IMR-90 (cell line): ENCODE measurements at places on chromosomes 3 and 15. TPM values are rescaled to one million over a fixed set of nuclear protein-coding genes. Genes with fewer than 3 reads are reported as not detected.
A peak's percentile ranks its signal among the peaks of the same experiment; 100 is the strongest.

- DNase-seq = no peak
Observed at GRCh38 chr3:42061025-42061712, 30.0 kb upstream of the TRAK1 start.

DNA sequence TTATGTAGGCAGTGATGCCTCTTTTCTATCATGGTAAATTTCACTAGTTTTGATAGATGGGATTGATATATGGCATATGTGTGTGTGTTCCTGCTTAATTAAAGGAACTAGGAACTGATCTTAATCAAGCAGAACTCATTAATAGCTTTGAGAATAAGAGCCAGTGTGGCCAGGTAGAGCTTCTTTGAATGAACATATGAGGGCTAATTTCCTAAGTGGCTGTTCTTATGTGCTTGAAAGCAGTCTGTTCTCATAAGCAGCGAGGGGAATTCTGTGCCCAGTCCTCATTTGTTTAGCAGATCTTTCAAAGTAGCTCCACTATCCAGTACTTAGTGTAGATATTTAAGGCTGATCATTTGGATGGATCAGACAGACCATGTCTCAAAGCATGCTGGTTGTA lies 164.2 kb downstream of the GABRG3 start:
- DNase-seq = no peak

GRCh38 chr15:80991421-80991820 lies 1.8 kb upstream of the MESD start:
- DNase-seq = peak; percentile 73

DNA sequence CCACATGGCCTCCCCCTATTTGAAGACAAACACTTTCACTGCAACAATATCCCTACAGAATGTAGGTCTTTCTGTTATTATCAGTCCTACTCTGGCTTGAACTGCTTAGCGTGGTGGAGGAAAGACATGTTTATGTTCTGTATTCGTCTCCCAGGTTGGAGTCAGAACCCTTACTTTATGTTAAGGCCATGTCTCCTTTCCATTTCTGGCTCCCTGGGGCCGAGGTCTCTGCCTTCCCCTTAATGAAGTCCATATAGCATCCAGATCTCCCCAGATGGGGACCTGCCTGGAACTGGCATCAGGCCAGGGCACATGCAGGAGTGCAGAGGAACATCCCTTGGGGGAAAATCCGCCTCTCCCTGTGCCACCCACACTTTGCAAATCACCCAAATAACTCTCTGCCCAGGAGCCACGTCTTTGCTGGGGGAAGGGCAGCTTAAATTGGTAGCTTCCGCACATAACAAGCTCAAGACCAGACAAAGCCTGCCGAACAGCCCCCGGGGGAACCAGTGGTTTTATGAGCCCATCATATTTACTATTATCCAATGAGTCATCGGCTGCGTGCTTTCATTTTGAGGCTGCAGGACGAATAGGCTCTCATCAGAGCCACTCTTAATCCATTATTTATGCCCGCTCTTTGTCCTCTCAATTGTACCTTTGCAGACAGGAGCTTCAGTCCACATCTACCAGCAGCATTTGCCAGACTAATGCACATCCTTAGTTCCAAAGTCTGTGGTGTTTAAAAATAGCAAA lies 237.0 kb downstream of the UACA start:
- DNase-seq = peak; percentile 31

GRCh38 chr3:126161309-126161708 lies 19.1 kb downstream of the ALDH1L1 start:
- no peak for DNase-seq

- DNase-seq = no peak
Observed at GRCh38 chr3:149850787-149851584, 38.0 kb downstream of the RNF13 start.

GRCh38 chr15:66287461-66288057 lies 5.8 kb upstream of the DIS3L start:
- peak; percentile 14 for DNase-seq

GRCh38 chr3:152885076-152885475 lies 50.1 kb downstream of the P2RY1 start:
- no peak for DNase-seq

GRCh38 chr3:169550284-169550683 lies 113.2 kb downstream of the MECOM start:
- no peak for DNase-seq

DNA sequence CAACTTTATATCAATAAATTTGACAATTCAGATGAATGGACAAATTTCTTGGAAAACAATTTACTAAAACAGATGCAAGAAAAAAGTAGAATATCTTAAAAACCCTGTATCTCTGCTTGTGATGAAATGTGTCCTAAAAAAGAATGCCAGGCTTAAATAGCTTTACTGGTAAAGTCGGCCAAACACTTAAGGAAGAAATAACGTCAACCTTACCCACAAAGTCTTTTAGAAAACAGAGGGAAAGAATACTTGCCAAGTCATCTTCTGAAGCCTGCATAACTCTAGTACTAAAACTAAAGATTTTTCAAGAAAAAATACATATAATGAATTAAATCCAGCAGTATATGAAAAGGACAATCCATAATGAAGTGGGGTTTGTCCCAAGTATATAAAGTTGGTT lies 111.1 kb downstream of the RASA2 start:
- DNase-seq = no peak

DNA sequence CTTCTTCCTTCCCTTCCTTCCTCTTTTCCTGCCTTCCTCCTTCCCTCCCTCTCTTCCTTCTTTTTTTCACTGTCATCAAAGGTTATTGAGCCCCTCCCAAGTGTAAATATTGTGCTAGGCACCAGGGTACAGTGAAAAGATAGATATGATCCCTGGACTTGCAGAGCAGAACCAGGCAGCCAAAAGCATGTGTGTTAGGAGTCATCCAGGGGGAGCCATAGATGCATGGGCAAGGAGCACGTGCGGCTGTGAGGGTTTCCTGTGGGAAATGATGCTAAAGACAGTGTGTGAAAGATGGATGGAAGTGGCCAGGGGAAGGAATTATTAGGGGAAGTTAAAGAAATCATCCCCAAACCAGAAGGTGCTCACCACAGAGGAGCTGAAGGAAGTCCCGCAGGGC lies 65.2 kb downstream of the NR2F2 start:
- DNase-seq = no peak

DNA sequence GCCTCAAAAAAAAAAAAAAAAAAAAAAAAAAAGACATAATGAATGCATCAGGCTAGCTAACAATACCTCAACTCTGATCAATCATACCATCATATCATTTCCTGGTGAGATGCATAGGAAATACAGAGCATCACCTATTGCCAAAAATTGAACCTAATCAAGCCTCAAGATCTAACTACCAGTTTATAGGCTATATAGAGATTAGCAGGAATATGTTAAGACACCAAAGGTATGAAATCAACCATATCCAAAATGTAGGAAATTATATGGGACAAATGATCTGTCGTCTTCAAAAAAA lies 387 bp upstream of the VPS33B start:
- DNase-seq = no peak

- DNase-seq = peak; percentile 57
Observed at GRCh38 chr15:24848050-24848449, 106.7 kb upstream of the SNRPN start.

DNA sequence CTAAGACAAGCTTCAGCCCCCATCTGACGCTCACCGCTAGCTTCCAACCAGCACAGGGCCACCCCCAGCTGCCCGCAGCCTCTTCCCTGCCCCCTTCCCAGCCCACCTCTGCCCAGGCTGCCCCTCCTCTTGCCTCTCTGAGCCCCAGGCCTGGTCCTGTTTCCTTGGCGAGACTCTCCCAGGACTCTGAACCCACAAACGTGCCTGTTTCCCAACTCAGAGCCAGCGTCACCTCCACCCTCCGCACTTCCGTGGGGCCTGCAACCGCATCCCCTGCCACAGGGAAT lies 35.0 kb downstream of the ZXDC start:
- no peak for DNase-seq

Gene KCNMB3
- 0.72 and 0.83 TPM in 2 replicates for total RNA-seq

Gene KCNAB1
- total RNA-seq = under 0.01 and 0.56 TPM in 2 replicates

Gene TNFAIP8L3
- 0.83 and 0.90 TPM in 2 replicates for total RNA-seq

Gene CA12
- total RNA-seq = 33.7 and 36.4 TPM in 2 replicates

Gene FAM162A
- 28.9 and 33.9 TPM in 2 replicates for total RNA-seq

Gene P2RY13
- not detected in 2 replicates for total RNA-seq

Gene MEX3B
- total RNA-seq = 3.6 and 6.7 TPM in 2 replicates
